ENCODE measurements at places on chromosomes 1 and 21. TPM values are rescaled to one million over a fixed set of nuclear protein-coding genes. Genes with fewer than 3 reads are reported as not detected.

S100A7 gene
- total RNA-seq = not detected

ZNF644 gene
- total RNA-seq = 58.9 TPM

GNAT2 gene
- total RNA-seq = 0.18 TPM

BARHL2 gene
- total RNA-seq = not detected

CD1D gene
- not detected for total RNA-seq

GUK1 gene
- 217 TPM for total RNA-seq

GRCh38 chr1:34276606-34277005 lies 99.9 kb downstream of the C1orf94 start:
- DNase-seq = no peak

GRCh38 chr1:241171991-241172390 lies 185.0 kb downstream of the RGS7 start:
- DNase-seq = peak; percentile 10

- no peak for DNase-seq
Observed at GRCh38 chr1:157360023-157360390, 192.3 kb downstream of the FCRL5 start.

- DNase-seq = no peak
Observed at GRCh38 chr1:233512538-233512937, 101.4 kb upstream of the KCNK1 start.

DNA sequence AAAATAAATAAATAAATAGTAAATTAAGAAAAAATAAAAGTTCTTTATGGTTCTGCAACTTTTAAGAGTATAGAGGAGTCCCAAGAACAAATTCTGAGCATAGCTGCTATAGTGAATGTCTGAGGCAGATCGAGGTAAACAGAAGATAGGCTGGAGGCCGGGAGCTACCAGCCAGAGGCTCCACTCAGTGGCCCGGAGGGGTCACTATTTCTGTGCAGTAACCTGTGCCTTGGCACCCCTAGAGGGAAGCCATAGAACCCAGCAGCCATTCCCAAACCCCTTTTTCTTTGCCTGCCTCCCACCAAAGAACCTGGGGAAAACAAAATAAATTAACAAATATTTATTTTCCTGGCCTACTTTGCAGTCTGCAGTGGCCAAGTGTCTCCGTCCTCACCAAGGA lies 38.4 kb upstream of the HEATR1 start:
- no peak for DNase-seq

DNA sequence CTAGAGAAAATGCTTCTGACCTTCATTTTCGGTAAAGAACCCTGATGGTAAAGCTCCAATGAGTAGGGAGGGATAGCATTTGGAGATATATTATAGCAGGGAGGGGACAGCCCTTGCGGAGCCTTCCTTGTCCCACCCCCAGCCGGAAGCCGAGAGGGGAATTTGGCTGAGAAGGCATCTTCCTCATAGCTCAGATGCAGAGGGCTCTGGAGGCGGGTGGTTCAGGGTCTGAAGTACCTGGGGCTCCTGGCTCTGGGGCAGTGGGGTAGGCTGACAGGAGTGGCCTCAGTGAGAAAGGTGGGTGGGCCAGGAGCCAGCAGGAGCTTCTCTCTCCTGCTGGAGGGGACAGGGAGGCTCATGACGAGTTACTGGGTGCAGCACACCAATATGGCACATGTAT lies 88.0 kb upstream of the IFFO2 start:
- no peak for DNase-seq

DNA sequence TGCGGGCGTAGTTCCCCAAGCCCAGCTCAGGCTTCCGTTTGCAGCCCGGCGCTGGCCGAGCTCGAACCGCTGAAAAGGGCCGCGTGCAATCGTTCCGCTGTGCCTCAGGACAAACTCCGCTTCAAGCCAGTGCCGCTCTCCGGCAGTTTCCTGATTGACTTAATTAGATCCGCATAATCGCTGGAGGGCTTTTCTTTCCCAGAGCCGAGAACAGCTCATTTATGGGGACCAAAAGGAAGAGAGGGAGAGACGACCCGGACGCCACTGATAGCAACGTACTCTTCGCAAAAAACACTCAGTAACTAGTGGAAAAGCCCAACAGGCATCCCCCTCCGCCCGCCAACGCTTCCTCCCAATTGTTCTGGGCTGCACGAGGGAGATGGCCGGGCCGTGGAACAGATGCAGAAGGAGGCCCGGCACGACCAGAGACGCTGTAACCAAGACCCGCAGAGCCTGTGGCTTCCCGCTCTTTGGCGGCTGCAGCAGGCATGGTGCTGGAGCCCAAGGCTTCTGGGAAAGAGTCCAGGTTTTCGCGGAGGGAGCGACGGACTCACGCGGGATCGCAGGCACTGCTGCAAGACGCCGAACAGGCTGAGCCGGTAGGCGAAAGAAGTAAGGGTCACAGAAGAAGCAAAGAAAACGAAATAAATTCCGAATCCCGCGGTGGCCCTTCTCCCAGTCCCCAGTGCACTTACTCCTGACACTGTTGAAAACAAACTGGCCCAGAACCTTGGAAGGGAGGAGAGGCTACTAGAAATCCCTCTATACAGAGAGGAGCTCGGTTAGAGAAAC lies 3.6 kb upstream of the FOXD2 start:
- peak; percentile 76 for DNase-seq

- DNase-seq = peak; percentile 71
Observed at GRCh38 chr1:27789540-27790041, 16.6 kb downstream of the STX12 start.

DNA sequence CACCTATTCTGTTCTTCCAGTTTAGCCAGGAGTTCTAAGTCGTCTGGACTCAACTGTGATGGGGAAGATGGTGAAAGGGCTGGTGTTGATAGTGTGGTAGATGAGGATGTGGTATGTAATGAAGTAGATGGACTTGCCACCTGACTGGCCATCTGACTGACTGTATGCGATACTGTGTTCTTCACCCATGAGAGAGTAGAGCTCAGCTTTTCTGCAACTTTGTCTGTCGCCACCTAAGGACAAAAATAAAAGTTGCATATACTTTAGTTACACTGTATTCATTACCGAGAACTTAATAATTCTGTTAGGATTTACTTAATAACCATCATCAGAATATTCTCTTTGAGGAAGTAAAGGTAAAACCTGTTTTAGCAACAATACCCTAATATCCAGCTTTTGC lies 48.5 kb downstream of the EVI5 start:
- peak; percentile 35 for DNase-seq

GRCh38 chr1:210781652-210782051 lies 352.3 kb downstream of the KCNH1 start:
- DNase-seq = no peak

Data from fibroblast of the aortic adventitia (primary cell).